Melanocyte of skin (primary cell): ENCODE measurements at places on chromosomes 5 and 9. TPM values are rescaled to one million over a fixed set of nuclear protein-coding genes. Genes with fewer than 3 reads are reported as not detected.

Gene CD274
- 3.4 and 4.0 TPM in 2 replicates for total RNA-seq

Gene RNF183
- not detected in 2 replicates for total RNA-seq

Gene C9orf50
- 0.36 TPM in 1 of 2 replicates, not detected in the other for total RNA-seq

Gene FBXO10
- 21.9 and 27.0 TPM in 2 replicates for total RNA-seq

Gene ANXA6
- total RNA-seq: 429 and 491 TPM in 2 replicates

Gene IFNA2
- total RNA-seq: not detected in 2 replicates

Gene IGFBPL1
- 0.31 TPM in 1 of 2 replicates, not detected in the other for total RNA-seq

Gene GAS1
- total RNA-seq: 25.5 and 45.8 TPM in 2 replicates

Gene DIAPH1
- 23.3 and 26.1 TPM in 2 replicates for total RNA-seq

Gene RAB3C
- total RNA-seq: not detected in 2 replicates

Gene PCDHGA11
- 3.7 and 4.8 TPM in 2 replicates for total RNA-seq

Gene MAMDC4
- 0.69 and 0.73 TPM in 2 replicates for total RNA-seq

Gene PCDHGB4
- 5.3 and 9.1 TPM in 2 replicates for total RNA-seq

Gene KIF24
- 4.0 and 5.5 TPM in 2 replicates for total RNA-seq

Gene EIF4EBP3
- 1.7 and 3.2 TPM in 2 replicates for total RNA-seq

Gene SOWAHA
- total RNA-seq: not detected in 2 replicates

Gene C9orf43
- total RNA-seq: 1.5 and 1.7 TPM in 2 replicates

Gene N4BP3
- total RNA-seq: 0.67 and 0.77 TPM in 2 replicates

Gene LTC4S
- total RNA-seq: not detected in 2 replicates

Gene SKIC3
- 112 and 143 TPM in 2 replicates for total RNA-seq

Gene GNA14
- total RNA-seq: under 0.01 and 0.73 TPM in 2 replicates

Gene C9orf153
- not detected in 2 replicates for total RNA-seq

Gene TMEM174
- total RNA-seq: not detected in 2 replicates

Gene PAPPA
- 1.4 and 4.0 TPM in 2 replicates for total RNA-seq

Gene FBP1
- total RNA-seq: not detected in 2 replicates

Gene ENTR1
- total RNA-seq: 24.4 and 52.3 TPM in 2 replicates

Gene HTR1A
- not detected in 2 replicates for total RNA-seq

Gene SMIM33
- total RNA-seq: not detected in 2 replicates

Gene ZNF366
- 0.36 and 0.69 TPM in 2 replicates for total RNA-seq

Gene CARTPT
- not detected in 2 replicates for total RNA-seq

Gene PRDM9
- total RNA-seq: not detected in 2 replicates

Gene IL17B
- total RNA-seq: not detected in 2 replicates

Gene TXNDC8
- not detected in 2 replicates for total RNA-seq

Gene EDIL3
- total RNA-seq: 0.34 and 2.5 TPM in 2 replicates

Gene KIF12
- total RNA-seq: under 0.01 TPM in 1 of 2 replicates, not detected in the other

Gene CCDC192
- total RNA-seq: not detected in 2 replicates

Gene MLANA
- total RNA-seq: 1,023 and 1,146 TPM in 2 replicates

Gene SLC23A1
- total RNA-seq: not detected in 2 replicates

Gene PCDHA13
- total RNA-seq: not detected in 2 replicates

Gene PPP3R2
- not detected in 2 replicates for total RNA-seq
